ENCODE measurements at places on chromosomes 2 and 18.

GRCh38 chr18:27004056-27004829 is 138.7 kb upstream of the AQP4 start:
- DNase-seq = no peak

DNA sequence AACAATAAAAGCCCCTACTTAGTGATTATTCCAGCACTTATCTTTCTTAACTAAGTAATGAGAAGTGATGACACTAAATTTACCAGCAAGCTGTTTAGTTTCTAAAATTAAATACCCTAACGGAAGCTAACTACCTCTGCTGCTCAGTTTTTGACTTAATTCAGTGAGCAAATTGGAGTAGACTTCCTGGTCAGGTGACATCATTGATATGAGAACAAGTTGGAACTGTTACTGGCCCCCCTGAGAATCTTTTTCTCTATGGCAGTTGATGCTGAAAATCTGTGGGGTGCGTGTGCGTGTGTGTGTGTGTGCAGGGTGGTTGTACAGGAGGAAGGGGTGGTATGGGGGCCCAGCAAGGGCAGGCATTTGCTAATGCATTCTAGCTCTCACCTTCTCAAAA is 35.5 kb upstream of the BMP10 start:
- no peak for DNase-seq

- DNase-seq = no peak
Measured at GRCh38 chr18:45083226-45083855, 402.7 kb downstream of the SETBP1 start.

DNA sequence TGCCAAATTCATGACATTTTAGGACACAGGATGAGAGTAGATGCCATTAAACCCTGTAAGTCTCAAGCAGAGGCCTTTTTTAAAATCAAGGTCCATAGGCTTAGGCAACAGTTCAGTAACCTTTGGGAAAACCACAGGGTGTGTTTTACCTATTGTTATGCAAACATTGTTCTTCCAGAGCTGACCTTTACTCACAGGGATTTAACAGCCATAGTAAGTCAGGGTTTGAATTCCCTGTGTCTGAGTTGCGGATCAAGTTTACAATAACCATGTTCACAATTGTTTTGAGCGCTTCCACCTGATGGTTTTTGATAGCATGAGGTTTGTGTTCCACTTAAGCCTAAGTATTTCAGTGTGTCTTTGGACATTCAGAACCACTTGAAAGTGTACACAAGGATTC is 160.1 kb upstream of the BOD1L2 start:
- DNase-seq = no peak

DNA sequence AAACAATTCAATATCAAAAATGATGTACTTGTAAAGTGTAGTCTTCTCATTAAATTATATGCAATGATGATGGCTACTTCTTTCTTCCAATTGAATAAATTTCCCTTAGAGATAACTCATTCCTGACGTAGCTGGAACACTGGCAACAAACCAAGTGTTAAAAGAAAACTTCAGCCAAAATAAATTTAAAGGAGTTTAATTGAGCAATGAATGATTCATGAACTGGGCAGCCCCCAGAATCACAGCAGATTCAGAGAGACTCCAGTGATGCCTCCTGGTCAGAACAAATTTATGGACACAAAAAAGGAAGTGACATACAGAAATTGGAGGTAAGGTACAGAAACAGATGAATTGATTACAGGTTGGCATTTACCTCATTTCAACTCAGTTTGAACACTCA is 276.5 kb downstream of the DSC3 start:
- no peak for DNase-seq

DNA sequence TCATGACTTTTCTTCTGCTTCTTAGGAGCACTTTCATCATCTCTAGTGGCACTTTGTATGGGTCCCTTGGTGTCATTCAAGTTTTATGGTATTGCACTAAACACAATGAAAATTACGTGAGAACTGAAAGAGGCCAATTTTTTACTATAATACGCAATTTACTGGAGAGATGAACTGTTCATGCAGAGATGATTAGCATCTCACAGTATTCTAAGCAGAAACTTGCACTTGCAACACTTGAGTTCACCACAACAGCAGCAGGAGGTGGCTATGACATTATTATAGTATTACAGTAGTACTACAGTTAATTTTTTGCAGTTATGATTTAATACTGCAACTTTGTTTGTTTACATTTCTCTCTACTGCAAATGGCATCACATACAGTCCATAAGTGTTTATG is 793.1 kb upstream of the CRIM1 start:
- no peak for DNase-seq

- no peak for DNase-seq
Measured at GRCh38 chr2:68124321-68124720, 33.4 kb upstream of the PNO1 start.

DNA sequence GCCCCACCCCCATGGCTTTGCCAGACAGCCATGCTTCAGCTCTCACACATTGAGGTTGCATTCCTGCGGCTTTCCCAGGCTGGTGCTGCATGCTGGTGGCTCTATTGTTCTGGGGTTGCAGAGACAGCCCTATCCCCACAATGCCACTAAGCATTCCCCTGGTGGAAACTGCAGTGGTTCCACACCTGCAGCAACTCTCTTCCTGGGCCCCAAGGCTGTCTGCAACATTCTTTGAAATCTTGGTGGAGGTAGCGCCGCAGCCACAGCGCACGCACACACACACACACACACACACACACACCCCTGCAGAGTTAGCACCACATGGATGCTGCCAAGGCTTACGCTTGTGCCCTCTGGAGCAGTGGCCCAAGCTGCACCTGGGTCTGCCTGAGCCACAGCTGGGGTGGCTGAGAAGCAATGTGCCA is 21.4 kb downstream of the SFXN5 start:
- DNase-seq = no peak

DNA sequence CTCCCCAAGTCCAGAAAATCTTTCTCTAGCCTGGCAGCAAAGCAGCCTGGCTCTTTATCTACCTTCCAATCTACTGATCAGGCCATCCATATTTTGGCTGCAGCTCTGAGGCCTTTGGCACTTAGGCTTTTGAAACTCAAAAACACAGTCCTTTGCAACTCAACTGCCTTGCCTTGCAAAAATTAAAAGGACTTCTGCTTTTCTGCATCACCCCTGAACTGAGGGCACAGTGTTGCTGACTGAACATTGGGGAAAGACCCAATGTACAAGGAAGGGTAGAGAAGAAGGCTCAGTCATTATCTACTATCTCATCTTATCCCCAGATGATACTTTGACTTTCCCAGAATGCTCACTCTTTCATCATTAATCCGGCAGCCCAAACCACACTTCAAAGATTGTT is 625.5 kb downstream of the ARHGAP15 start:
- DNase-seq = no peak

- no peak for DNase-seq
Measured at GRCh38 chr2:39494784-39495251, 57.7 kb upstream of the MAP4K3 start.

- DNase-seq = no peak
Measured at GRCh38 chr2:108621687-108622681, 87.7 kb downstream of the LIMS1 start.

DNA sequence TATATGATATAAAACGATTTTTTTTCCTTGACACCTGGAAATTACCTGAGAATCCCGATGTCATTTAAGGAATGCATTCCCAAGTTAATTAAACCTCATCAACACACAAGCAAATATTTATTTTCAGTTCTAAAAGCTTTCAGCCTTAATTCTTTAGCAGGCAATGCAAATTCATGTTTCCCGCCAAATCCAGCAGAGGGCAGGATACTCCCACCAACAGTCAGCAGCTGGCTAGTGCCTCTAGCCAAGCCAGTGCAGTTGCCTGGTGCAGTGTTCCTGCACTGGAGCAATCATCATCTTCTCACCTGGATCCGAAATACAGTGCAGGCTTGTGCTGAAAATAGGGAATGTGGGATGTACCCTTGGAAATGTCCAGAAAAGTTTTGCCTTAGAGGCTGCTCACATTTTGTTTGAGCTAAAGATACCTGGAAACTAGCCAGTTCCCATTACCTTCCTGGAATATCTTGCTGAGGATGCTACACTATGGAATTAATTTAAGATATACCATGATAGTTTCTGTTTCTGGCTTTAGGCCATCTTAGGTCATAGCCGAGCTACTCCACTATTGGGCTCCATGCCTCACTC is 48.4 kb upstream of the CYTIP start:
- peak; percentile 37 for DNase-seq

DNA sequence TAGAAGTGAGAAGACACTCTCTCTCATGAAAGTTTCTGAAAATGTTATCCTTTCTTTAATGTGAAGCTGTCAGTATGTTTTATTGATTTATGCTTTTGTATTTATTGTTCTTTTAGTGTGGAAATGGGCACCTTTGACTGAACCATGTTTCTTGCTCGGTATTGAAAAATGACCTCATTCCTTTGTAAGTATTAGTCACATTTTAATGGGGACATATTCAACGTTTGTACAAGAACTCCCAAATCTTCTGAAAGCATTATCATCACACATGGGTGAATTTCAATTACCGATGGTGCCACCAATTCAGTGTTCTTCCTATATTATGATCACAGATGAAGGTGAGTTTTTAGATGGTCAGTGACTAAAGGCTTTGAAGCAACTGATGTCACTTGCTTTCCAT is 371.8 kb upstream of the GCFC2 start:
- no peak for DNase-seq

- no peak for DNase-seq
Measured at GRCh38 chr18:69217196-69218000, 183.3 kb upstream of the DOK6 start.

- DNase-seq = no peak
Measured at GRCh38 chr2:187169864-187170263, 278.2 kb downstream of the CALCRL start.

GRCh38 chr18:12327510-12328178 is 19.6 kb downstream of the TUBB6 start:
- DNase-seq = peak; percentile 38

- no peak for DNase-seq
Measured at GRCh38 chr2:188966079-188966571, 8.0 kb upstream of the COL3A1 start.

DNA sequence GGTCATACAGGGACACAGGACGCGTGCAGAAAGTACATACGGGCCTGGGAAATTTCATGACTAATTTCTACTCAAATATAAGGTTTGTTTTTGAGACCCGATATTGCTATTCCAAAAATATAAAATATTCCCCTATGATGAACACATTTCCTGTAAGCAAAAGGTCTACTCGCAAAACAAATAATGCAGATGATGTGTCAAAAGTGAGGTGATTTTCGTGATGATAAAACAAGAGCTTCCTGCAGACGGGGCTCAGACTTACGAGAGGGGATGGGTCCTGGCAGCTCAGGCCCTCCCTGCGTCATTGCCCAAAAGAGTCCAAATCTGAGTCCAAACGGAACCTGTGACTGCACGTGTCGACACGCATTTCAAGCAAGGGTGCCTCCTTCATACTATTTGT is 62.7 kb downstream of the MBP start:
- DNase-seq = no peak

- no peak for DNase-seq
Measured at GRCh38 chr2:232781765-232782164, 5.4 kb upstream of the KCNJ13 start.

DNA sequence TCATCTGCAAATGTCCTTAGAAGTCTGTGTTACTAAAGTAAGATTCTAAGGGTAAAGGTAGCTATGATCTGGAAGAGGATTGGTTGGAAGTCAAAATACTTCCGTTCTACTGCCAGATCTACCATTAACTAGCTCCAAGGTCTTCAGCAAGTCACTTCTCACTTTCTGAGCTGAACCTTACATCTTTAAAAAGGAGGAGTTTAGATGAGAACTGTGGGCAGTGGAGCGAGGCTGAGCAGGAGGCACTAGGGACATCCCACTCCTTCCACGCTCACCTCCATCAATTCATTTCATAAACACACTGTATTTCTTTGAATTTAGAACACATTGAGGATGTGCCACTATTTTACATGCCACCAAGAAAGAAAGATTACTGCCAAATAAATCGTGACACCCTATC is 143.0 kb downstream of the ABCA12 start:
- no peak for DNase-seq

GRCh38 chr18:74760026-74760425 is 162.4 kb downstream of the ZNF407 start:
- no peak for DNase-seq

GRCh38 chr2:2579814-2580213 is 248.7 kb upstream of the MYT1L start:
- DNase-seq = no peak

DNA sequence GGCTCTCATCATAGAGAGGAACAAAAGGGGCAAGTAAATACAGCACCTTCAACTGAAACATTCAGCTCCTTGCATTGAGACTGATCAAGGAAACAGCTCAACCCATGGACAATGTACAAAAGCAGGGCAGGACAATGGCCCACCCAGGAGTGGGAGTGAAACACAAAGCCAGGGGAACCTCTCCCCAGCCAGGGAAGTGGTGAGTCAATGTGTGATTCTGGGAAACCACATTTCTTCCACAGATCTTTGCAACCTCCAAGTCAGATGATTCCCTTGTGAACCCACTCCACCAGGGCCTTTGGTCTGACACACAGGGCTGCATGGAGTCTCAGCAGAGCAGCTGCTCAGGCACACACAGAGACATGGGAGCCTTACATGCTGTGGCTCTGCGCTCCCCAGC is 294.5 kb downstream of the NR4A2 start:
- DNase-seq = no peak

DNA sequence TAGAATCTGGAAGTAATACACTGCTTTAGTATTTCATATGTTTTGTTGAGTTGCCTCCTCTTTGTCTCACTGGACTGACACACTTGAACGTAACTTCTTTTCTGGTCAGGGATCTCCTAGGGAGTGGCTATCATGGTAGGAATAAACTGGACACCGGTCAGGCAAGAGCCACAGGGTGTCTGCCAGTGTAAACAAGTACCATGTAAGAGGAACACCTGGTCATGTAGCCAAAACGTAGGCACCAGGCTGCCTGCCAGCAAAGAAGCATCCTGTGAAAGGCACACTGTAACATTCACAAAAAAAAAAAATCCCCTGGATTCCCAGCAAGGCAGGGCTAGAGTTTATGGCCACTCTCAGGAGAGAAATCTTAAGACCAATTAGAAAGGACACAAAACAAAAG is 372.8 kb upstream of the RND3 start:
- DNase-seq = no peak

DNA sequence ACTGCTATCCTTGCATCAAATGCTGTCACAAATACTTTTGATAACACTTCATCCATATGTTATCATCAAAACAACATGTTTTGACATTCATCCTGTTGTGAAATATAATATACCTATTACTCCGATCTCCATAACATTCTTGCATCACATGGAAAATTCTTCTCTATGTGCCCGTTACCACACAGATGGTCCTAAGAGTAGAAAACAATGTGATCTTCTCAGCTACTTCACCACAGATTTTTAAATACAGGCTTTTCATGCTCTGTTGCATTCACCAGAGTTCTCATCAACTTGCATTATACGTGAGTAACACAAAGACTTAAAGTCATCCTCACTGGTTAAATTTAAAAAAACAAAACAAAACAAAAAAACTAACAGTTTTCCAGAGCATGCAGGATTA is 1603.3 kb upstream of the ZEB2 start:
- DNase-seq = no peak

Measured in stimulated activated CD4-positive, alpha-beta T cell treated with anti-CD3 and anti-CD28 coated beads, Interleukin-1b, Interleukin-23, amount 100 ng/mL, for 1 hour (primary cell).